ENCODE measurements at places on chromosomes 1 and 21.

- DNase-seq: no peak
Observed at GRCh38 chr1:5742801-5743200, 249.4 kb downstream of the NPHP4 start.

DNA sequence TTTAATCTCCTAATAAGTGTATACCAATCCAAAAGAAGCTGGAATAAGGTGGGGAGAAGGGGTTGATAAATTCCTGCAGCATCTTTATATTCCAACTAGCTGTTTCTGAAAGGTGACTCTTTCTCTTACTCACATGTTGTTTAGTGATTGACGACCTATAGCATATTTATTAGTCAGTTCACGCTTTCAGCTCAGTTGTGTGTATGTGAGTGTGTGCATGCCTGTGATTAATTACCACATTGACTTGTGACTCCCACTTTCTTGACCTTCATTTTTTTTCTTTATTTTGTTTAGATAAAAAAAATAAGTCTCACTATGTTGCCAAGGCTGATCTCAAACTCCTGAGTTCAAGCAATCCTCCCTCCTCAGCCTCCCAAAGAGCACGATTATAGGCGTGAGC, 44.4 kb downstream of the ATP2B4 start:
- DNase-seq: no peak

DNA sequence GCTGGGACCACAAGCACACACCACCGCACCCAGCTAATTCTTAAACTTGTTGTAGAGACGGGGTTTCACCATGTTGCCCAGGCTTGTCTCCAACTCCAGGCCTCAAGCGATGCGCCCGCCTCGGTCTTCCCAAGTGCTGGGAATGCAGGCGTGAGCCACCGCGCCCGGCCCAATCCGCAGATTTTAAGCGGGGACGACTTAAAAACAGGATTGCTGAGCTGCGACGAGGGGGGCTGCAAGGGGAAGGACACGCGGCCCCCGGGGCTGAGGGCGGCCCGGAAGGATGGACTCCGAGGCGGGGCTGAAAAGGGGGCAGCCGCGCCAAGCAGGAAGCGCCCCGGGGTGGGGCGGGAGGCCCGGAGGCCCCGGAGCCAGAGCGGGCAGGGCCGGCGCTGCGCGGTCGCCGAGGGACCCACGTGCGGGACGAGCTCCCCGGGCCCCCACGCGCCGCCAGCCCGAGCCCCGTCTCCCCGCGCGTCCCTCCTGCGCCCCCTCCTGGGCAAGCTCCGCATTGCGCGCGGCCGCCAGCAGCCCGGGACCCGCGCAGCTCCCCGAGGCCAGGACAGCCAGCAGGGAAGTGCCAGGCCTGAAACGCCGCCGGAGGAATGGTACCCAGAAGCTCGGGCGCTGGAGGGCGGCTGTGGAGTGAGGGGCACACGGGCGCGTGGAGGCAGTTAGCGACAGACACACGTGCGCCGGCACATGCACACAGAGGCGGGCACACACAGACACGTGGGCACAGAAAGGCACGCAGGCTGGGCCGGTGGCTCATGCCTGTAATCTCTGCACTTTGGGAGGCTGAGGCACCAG, 5.5 kb upstream of the PRKCZ start:
- peak; percentile 19 for DNase-seq

- DNase-seq: no peak
Observed at GRCh38 chr1:81990241-81990640, 189.5 kb downstream of the ADGRL2 start.
